NCI-H748 treated with DMSO at 0.1 percent for 48 hours (cell line): ENCODE measurements at places on chromosomes 7 and 10.

DNA sequence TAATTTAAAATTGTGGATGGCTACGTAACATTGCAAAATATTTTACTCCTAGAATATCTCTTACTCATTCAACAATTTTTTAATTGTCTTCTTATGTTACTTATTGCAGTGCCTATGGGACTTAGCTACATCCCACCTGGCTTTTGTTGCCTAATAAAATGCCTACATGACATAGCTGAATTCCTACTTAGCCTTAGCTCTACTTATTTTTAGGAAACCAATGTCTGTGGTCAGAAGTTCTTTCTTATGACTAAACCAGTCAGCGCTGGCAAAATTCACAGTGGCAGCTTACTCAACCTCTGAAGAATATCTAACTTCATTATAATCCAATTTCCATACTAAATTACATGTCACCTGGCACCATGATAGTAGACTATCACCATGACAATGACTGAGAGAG is 1612.4 kb upstream of the LRRTM3 start:
- DNase-seq: no peak

DNA sequence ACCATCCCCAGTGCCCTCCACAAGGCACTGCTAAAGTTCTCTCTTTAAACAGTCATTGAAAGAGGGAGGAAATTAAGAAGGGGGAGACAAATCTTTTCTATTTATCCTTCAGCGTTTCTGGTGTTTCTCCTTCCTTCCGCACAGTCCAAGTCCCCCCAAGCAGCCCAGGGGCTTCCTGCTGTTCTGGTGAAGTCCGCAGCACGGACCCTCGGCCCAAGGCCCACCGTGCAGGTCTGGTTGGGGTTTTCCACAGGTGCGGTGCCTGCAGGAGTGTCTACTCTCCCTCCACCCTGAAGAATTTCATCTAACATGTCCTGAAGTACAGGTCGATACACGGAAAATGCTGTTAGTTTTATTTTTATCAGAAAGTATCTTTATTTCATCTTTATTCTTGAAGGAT is 34.1 kb upstream of the KNDC1 start:
- DNase-seq: no peak

GRCh38 chr10:11908536-11908935 is 85.4 kb downstream of the PROSER2 start:
- no peak for DNase-seq

- DNase-seq: no peak
Measured at GRCh38 chr7:1227071-1227804, 5.4 kb upstream of the UNCX start.

DNA sequence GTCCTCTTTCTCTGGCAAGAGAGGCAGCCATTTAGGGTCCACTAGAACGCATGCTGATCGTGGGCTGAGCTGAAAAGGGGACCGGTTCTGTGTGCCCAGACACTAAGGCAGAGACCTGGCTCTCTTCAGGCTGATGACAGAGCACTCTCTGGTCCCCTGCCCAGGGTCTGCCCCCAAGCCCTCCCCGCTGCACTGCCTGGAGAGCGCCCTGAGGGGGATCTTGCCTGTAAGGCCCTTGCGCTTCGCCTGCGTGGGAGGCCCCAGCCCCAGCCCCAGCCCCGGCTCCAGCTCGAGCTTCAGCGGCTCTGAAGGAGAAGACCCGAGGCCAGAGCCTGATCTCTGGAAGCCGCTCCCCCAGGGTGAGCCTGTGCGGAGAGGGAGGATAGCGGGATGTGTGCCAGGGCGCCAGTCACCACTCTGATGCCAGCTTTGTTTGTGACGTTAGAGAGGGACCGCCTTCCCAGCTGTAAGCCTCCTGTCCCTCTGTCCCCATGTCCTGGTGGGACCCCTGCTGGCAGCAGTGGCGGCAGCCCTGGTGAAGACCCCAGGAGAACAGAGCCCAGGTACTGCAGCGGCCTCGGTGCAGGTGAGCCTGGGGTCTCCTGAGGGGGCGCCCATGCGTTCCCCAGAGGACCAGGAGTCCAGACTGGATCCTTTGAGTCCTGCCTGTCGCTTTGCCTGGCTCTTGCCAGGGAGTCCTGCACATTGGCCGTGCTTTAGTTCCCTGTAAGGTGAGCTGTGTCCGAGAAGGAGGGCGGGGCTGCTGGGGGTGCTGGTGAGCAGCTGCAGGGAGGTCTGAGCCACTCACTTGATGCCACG is 43.2 kb downstream of the ZNF467 start:
- no peak for DNase-seq

DNA sequence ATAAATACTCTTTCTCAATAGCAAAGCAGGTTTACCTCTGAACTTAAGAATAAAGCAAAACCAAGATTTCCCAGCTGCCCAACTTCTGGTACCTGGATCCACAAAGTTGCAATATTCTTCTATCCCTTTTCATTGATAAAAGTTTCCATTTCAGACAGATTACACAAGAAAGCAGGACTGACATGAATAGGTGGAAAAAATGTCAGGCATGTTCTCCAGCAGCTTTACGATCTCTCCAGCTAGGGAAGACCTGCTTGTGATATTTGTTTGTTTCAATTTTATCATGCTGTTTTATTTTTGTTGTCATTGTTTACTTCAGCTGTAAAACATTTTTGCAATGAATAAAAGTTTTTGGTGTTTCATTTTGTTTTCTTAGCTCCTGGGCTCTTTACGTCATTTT is 9.0 kb downstream of the RGS10 start:
- DNase-seq: no peak

DNA sequence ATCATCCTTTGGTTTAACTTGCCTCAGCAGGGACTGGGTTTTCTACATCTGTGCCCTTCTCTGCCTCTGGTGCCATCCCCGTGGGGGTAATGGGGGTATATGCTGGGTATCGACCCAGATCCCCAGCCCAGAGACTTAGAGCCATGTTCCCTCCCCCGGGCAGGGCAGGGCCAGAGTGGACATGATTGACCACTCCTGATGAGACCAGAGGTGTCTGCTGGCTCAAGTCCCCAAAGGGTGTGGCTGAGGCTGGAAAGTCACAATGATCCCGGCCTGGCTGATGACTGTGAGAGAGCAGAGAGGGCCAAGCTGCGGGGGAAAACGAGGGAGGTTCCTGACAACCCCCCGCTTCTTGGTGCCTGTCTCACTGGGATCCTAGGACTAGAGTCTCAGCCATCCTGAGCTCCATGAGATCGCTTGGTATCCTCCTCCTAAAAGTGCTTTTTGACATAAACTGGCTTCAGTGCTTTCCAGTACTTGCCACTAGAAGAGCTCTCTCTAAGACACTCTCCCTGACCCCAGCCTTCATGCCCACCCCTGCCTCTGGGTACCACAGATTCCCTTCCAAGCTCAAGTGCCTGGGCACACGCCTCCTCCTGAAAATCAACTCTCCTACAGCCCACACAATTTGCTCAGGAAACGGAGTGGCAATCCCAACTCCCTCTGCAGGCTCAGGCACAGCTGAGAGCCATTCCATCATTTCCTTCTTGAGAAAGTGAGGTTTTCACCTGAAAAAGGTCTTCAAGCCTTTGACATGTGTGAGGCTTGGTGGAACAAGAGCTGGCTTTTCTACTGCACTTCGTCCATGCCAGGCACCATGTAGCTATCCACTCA is 33.9 kb downstream of the DRGX start:
- no peak for DNase-seq

DNA sequence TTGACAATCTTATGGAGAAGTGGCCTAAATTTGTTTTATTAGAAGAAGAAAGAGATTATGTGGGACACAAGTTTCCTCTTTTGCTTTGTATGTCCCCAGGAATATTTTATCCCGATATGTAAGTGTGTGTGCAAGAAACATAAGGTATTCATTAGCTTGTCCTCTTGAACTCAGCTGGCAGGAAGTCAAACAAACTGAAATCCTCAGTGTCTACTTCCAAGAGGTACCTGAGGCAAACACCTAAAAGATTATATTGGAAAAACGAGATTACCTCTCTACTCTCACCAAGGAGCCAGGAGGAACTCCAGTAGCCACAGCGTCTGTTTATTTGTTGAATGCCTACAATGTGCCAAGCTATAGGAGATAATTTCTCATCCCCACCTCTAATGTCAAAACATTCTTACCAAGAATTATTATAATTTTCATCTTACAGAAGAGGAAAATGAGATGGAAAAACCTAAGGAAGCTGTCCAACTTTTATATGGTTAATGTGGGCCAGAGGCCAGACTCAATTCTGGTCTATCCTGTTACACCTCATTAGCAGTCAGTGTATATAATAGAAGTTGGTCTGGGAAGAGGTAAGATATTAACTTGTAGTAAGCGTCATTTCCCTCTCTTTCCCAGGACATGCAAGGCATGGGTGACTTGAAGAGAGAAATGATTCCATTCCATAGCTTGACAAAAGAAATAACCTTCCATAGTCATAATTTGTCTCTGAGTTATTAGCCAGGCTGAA is 692.7 kb downstream of the MAGI2 start:
- DNase-seq: no peak

DNA sequence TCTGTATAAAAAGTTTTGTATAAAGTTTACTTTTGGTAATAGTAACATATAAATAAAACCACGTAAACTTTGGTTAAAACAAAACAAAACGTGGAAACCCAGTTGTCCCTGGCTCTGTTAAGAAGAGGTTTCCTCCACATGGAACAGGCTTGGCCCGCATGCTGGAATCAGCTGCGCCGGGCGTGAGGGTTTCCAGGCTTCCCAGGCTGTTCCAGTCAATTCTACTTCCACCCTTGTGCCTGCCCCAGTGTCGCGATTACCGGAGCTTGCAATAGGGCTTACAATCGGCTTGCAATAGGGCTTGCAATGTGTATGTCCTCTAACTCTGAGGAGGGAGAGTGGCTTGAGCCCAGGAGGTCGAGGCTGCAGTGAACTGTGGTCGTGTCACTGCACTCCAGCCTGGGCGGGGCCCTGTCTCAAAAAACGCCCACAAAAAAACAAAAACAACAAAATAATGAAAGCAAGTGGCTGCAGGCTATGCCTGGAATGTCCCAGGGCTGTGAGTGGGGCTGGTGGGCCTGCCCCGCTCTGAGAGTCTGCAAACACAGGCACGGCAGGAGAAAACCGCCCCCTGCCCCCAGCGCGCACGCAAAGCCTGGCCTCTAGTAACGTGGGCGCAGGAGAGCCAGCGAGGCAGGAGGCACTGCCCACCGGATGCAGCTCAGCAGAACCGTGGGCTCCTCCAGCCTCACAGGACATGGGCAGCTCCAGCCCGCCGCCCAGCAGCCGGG is 16.3 kb downstream of the CYP2W1 start:
- no peak for DNase-seq

GRCh38 chr7:9250876-9251275 is 817.5 kb downstream of the NXPH1 start:
- no peak for DNase-seq

- DNase-seq: no peak
Measured at GRCh38 chr10:68560943-68561864, 1.1 kb downstream of the TET1 start.

DNA sequence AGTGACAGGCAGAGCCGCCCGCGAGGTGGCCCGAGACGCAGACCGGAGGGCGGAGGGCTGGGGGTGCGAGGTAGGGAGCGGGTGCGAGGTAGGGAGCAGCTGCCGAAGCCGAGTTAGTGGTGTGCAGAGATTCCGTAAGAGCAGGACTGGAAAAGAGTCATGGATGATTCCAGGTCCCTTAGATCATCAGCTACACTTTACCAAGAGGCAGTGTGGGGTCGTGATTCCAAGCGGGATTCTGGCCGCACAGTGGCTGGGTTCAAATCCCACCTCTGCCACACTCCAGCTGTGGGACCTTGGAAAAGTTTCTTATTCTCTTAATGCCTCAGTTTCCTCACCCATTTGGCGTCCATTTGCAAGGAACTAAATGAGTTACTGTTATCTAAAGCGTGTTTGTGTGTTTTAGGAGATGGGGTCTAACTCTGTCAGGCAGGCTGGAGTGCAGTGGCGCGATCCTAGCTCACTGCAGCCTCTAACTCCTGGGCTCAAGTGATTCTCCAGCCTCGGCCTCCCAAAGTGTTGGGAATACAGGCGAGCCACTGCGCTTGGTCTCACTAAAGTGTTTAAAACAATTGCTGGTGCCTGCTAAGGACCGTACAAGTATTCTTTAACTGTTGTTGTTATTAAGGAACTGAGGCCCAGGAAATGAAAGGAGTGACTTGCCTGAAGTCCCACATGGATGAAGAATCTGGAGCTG is 1.1 kb downstream of the NDUFB2 start:
- DNase-seq: no peak

GRCh38 chr7:51279391-51280023 is 37.1 kb downstream of the COBL start:
- no peak for DNase-seq
